ENCODE measurements at places on chromosomes 6 and 20. TPM values are rescaled to one million over a fixed set of nuclear protein-coding genes. Genes with fewer than 3 reads are reported as not detected.

- no peak overlapping the region for H3K4me3 ChIP-seq
- no peak for DNase-seq
These were observed 45.1 kb downstream of the GABRR2 start for GRCh38 chr6:89269981-89270380.

GRCh38 chr20:56376331-56376730 lies 15.7 kb downstream of the AURKA start:
- H3K27ac ChIP-seq, result no peak overlapping the region
- no peaks in the 10 kb centered on the region for H3K27me3 ChIP-seq
- no peak overlapping the region for H3K4me3 ChIP-seq
- H3K4me1 ChIP-seq, result no peaks in the 10 kb centered on the region
- no peaks in the 10 kb centered on the region for H3K36me3 ChIP-seq

DNA sequence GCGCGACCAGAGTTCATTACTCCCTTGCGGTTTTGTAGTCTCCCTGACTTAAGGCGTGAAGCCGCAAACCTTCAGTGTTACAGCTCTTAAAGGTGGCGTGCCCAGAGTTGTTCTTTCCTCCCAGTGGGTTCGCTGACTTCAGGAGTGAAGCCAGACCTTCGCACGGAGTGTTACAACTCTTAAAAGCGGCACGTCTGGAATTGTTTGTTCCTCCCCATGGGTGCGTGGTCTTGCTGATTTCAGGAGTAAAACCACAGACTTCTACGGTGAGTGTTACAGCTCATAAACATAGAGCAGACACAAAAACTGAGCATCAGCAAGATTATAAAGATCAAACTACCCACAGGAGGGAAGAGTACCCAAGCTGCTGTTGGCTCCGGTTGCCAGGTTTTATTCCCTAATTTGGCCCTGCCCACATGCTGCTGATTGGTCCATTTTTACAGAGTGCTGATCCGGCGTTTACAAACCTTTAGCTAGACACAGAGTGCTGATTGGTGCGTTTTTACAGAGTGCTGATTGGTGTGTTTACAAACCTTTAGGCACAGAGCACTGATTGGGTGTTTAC lies 10.4 kb downstream of the TMEM14C start:
- no peaks in the 10 kb centered on the region for H3K4me1 ChIP-seq
- no peak overlapping the region for H3K27ac ChIP-seq
- no peak overlapping the region for H3K4me3 ChIP-seq
- H3K27me3 ChIP-seq, result no peaks in the 10 kb centered on the region
- DNase-seq, result no peak

DNA sequence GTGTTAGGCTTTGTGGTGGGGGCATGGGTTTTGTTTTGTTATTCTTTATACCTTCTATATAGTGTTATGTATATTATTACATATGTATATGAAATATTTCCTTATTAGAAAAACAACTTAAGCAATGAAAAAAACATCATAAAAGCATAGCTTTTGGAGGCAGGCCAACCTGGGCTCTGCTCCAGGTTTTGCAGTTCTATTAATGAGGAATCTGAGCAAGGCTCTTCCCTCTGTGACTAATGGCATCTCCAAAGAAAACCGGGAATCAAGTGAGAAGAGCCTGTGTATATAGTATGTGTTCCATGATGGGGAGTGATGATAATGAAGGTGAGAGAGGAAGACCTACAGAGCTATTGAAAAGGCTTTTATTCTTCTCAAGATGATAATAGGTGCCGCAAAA lies 291.1 kb downstream of the CLIC5 start:
- no peak overlapping the region for H3K27ac ChIP-seq
- H3K36me3 ChIP-seq, result no peaks in the 10 kb centered on the region
- H3K4me3 ChIP-seq, result no peak overlapping the region
- peak; percentile 22 for DNase-seq
- H3K4me1 ChIP-seq, result no peaks in the 10 kb centered on the region

The WFDC5 gene
- not detected for total RNA-seq

DNA sequence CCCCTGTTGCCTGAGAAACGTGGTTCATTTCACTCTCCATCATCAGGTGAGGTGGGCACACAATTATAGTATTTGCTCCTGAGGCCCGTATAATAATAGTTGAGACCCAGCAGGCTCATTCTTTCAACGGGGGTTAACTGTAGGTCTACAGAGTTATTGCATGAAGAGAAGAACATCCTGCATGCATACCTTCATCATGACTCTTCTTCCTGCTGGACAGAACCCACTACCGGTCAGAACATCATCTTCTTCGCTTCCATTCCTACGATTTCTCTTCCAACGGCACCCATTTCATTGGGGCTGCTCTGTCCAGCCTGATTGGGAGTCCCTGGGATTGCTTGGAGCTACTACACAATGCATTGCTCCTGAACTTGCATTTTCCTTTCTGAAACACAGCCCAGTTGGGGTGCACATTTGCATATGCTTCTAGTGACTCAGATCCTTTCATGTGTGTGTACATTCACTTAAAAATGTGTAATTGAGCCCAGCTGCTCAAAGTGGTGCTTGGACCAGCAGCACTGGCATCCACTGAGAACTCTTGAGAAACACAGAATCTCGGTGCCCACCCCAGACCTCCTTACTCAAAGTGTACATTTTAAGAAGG lies 57.4 kb downstream of the SLC24A3 start:
- no peaks in the 10 kb centered on the region for H3K36me3 ChIP-seq
- H3K4me1 ChIP-seq, result peaks cover 4% of the 10 kb centered on the region
- no peak for DNase-seq
- no peak overlapping the region for H3K27ac ChIP-seq

DNA sequence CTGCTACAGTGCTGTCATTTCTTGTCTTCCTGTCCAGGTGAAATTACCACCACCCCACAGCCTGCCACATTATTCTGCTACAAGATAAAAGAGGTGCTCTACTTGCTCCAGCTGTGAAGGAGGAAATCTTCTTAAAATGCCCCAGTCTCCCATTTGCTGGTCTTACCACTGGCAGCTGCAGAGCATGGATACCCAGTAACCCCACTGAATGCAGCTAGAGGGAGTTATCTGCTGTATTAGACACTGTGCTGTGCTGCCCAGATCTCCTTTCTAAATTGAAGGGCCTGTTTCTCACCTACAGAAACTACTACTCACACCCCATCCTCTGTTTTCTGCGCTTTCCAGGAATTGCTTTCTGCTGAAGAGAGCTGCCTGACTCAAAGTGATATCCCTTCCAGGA lies 517.8 kb downstream of the PKHD1 start:
- DNase-seq, result no peak
- H3K27ac ChIP-seq, result no peak overlapping the region
- no peaks in the 10 kb centered on the region for H3K4me1 ChIP-seq
- H3K36me3 ChIP-seq, result no peaks in the 10 kb centered on the region

DNA sequence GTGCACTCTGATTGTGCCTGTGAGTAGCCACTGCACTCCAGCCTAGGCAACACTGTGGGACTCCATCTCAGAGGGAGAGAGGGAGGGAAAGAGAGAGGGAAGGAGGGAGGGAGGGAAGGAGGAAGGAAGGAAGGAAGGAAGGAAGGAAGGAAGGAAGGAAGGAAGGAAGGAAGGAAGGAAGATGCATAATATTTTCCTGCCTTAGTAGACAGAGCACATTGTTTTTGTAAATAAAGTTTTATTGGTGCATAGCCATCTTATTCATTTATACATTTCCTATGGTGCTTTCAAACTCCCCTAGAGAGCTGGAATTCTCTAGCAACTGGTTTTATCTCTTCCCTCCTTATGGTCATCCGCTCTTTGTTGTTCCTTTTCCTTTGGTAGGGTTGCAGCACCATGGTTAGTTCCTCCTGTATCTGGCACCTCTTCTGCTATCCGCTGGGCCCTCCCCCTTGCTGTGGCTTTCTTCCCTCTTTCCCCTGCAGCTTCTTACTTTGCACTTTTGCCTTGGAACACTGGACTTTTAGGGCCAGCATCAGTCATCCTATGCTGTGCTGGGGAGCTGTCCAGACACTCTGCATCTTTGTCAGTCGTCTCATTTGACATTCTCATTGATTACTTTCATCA lies 20.2 kb downstream of the GPR6 start:
- no peaks in the 10 kb centered on the region for H3K4me1 ChIP-seq
- no peak overlapping the region for H3K27ac ChIP-seq
- DNase-seq, result no peak
- no peaks in the 10 kb centered on the region for H3K36me3 ChIP-seq
- no peaks in the 10 kb centered on the region for H3K27me3 ChIP-seq

GRCh38 chr6:25902071-25902470 lies 28.0 kb upstream of the SLC17A3 start:
- no peaks in the 10 kb centered on the region for H3K27me3 ChIP-seq
- H3K4me3 ChIP-seq, result no peak overlapping the region
- H3K4me1 ChIP-seq, result no peaks in the 10 kb centered on the region
- no peaks in the 10 kb centered on the region for H3K36me3 ChIP-seq
- no peak for DNase-seq

DNA sequence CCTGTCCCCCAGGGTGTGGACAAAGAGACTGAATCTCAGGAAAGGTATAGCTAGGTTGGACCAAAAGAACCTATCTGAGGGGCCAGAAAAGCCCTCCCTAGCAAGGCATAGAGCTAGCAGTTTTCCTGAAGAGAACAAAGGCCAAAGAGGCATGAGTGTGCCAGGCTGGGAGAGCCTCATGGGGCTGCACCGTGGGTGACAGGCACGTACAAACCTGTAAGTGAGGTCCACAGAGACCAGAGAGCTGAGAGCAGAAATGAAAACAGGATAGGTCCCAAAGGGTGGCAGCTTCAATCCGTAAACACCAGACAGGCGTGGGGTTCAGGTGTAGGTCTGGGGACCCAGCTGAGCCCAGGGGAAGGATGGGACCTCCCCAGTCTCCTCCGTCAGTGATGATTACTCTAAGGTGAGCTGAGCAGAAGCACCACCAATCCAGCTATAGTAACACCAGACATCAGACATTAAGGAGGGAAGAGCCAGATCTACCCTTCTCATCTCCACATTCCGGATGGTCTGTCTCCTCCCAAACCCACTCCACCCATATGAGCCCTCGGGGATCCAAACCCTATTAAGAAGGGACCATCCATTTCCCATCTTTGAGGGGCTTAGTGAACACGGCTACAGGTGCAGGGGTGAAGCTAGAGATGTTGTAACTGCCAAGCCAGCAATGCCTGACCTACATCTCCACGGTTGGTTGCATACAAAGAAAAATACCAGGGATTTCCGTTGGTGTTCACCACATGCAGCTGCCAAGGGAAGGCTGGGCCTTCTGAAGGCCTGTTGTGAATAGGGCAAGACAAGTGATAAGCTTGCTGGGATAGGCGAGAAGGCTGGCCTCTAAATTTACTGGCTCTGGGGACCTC lies 38.3 kb downstream of the BCL2L1 start:
- H3K4me3 ChIP-seq, result no peak overlapping the region
- peak; percentile 64 for DNase-seq
- peaks cover 59% of the 10 kb centered on the region for H3K4me1 ChIP-seq
- no peaks in the 10 kb centered on the region for H3K36me3 ChIP-seq

DNA sequence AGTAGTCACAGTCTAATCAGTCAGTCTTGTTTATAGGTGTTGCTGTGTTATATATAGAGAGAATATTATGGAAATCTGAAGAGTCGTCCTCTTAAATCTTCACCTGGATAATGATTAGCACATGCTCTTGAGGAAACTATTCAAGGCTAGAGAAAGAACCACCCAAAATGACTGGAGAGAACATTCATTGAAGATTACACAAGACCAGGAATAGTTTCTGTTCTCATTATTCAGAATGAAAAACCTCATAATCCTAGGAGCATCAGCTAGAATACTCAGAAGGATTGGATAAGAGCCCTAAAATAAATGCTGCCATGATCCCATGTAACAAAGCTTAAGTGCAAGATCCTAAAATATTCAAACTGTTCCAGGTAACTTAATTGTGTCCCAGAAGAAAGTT lies 278.2 kb upstream of the PREP start:
- no peaks in the 10 kb centered on the region for H3K36me3 ChIP-seq
- H3K4me1 ChIP-seq, result no peaks in the 10 kb centered on the region
- H3K27me3 ChIP-seq, result no peaks in the 10 kb centered on the region
- no peak for DNase-seq
- no peak overlapping the region for H3K27ac ChIP-seq

The NKAIN4 gene
- total RNA-seq, result 0.45 TPM

- no peaks in the 10 kb centered on the region for H3K36me3 ChIP-seq
- H3K4me3 ChIP-seq, result no peak overlapping the region
- DNase-seq, result no peak
- no peaks in the 10 kb centered on the region for H3K4me1 ChIP-seq
- no peak overlapping the region for H3K27ac ChIP-seq
These were observed 109.0 kb downstream of the ZFP64 start for GRCh38 chr20:52082612-52083011.

- DNase-seq, result no peak
- H3K36me3 ChIP-seq, result no peaks in the 10 kb centered on the region
- no peaks in the 10 kb centered on the region for H3K4me1 ChIP-seq
- H3K27me3 ChIP-seq, result no peaks in the 10 kb centered on the region
- H3K27ac ChIP-seq, result no peak overlapping the region
These were observed 16.5 kb upstream of the NXT1 start for GRCh38 chr20:23334111-23334510.

The TMEM74B gene
- total RNA-seq, result 2.7 TPM

The OR12D3 gene
- not detected for total RNA-seq

DNA sequence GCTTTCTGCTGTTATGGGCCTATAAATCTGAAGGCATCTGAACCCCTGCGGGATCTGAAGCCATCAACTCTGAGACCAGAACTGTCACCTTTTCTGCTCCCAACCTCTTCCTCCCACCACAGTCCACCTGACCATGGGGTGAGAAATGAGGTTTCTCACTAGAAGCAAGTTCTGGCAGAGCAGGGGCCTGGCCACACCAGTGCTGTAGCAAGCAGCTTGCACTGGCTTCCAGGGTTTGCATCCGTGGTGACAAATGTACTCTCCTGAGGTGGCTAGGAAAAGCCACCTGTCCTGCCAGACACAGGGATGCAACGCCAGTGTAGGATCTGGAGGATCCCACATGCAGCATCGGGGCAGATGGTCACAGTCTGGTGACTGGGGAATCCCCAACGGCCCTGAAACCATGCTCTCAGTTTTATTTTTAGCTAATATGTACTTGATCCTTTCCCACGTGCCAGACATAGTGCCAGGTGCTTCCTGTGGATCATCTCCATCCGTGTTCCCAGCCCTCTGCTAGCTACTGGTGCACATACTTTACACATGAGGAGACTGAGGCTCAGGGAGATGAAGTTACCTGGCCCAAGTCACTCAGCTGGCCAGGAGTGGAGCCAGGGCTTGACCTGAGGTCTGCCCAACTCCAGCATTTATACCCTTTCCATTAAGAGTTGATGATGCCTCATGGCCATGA lies 122.1 kb upstream of the SPACA1 start:
- H3K4me3 ChIP-seq, result no peak overlapping the region
- no peak overlapping the region for H3K27ac ChIP-seq
- no peaks in the 10 kb centered on the region for H3K36me3 ChIP-seq
- no peaks in the 10 kb centered on the region for H3K4me1 ChIP-seq
- DNase-seq, result no peak

GRCh38 chr20:1391640-1392442 lies 1.0 kb downstream of the FKBP1A start:
- no peaks in the 10 kb centered on the region for H3K27me3 ChIP-seq
- H3K4me1 ChIP-seq, result peaks cover 52% of the 10 kb centered on the region
- peak overlapping the region; percentile 83 for H3K4me3 ChIP-seq
- H3K27ac ChIP-seq, result peak overlapping the region; percentile 31

Data from thyroid gland (tissue), 4 donors.